ENCODE measurements at places on chromosomes 1 and 21.

DNA sequence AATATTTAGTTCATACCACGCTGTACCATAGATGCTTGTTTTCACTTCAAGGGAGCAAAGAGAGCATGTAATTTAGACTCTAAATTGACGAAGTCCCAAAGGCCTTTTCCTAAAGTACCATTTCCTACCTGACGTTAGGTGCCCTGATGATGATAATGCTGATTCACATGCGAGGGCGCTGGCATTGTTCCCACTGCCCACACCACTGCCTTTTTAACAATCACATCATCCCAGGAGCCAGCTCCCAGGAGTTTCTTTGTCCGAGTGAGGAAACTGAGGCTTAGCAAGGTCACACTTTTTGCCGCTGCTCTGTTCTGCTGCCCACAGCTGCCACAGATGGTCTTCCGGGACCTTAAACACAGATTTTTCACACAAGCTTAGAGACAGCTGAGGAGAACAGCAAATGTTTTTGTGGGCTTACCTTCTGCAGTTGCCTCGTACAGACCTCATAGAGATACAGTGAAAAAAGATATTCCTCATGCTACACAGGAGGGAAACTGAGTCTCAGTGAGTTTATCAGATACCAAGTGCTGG, 69.4 kb downstream of the EVA1C start:
- DNase-seq, result no peak

DNA sequence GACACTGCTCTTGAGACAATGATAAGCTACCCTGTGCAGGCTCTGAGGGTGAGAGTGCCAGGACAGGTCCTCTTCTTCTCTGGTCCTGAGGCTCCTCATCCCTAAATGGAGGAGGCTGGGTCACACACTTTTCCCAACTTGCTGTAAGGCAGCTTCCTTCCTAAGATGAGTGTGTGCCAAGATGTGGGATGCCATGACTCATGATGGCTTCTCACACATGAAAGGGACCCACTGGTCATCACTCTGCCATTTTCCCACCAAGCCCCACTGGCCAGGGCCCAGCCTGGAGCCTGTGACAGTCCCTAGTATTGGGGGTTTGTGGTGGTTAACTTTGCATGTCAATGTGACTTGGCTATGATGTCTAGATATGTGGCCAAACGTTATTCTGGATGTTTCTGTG, 54.4 kb downstream of the CNIH3 start:
- DNase-seq, result no peak

GRCh38 chr1:147822292-147822691, 61.9 kb upstream of the GJA5 start:
- no peak for DNase-seq

GRCh38 chr1:78760858-78761257, 111.2 kb downstream of the IFI44 start:
- no peak for DNase-seq

DNA sequence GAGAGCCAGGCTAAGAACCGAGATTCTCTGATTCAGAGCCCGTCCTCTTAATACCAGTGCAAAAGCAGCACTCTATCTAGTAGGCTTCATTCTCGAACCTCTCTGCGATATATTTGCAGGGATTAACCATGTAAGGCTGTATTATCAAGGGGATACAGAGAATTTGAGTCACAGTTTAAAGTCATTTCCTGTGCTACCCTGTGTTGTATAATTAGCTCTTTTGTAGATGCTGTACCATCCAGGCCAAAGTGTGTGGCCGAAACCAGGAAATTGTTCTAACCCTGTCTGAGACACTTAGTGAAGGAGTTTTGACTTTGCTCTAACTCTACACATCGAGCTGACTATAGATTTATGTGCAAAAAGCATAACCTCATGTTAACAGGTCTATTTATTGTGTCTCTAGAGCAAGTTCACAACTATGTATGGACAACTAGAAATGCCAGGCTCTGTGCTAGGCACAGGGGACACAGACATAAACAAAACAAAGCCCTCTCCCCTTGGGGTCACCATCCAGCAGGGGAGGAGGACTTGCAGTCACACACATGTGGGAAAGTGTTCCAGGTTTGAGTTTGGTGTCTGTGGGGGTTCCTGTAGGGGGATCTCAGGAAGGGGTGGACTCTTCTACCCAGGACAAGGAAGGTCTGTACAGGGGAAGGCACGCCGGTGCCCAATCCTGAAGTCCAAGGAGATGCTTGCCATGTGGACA, 182.2 kb downstream of the DHRS3 start:
- no peak for DNase-seq

DNA sequence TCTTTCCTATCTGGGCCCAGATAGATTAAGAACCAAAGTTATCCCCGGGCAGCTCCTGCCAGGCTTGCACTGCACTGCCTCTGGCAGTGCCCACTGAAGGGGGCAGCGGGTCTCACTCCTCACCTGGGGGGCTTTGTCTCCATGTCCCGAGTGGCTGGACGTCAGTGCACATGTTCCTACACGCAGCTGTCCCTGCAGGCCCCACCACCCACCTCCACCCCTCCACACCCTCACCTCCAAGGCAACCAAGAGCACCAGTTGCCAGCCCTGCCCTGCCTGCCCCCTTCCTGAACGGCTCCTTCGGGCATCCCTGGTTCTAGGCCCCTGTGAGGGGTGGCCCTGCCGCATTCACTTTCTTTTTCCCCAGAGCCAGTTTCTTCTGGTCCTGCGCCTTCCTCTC, 147.2 kb downstream of the PEX14 start:
- DNase-seq, result no peak

DNA sequence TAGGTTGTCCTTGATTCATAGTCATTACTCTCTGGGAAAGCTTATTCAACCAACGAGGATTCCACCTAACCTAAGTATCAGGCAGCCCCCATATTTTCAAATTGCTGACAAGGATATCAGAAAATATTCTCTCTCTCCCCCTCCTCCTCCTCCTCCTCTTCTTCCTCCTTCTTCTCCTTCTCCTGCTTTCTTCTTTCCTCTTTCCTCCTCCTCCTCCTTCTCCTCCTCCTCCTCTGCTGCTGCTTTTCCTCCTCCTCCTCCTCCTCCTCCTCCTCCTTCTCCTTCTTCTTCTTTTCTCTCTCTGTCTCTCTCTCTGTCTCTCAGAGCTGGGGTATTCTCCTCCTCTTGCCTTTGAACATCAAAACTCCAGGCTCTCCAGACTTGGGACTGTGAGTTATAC, 2.5 kb upstream of the IGSF9 start:
- DNase-seq, result no peak

GRCh38 chr1:160420881-160421842, 20.8 kb downstream of the VANGL2 start:
- no peak for DNase-seq

DNA sequence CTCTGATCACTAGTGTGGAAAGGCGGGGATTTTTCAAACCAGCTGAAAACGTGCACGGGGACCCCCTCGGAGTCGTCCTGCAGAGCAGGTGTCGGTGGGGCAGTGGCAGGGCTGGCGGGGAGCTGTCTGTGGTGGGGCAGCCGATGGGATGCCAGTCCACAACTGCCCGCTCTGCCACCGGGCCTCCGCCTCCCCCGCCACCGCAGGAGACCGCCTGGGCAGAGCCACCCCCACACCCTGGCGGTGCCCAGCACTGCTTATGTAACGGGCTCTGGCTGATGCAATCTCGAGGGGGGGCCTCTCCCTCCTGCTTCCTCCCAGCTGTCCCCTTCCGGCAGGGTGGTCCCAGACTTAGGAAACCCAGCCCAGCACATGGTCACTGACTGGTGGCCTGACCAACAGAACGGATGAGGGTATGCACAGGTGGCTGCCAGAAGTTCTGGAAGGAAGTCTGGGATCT, 9.3 kb downstream of the CHD5 start:
- DNase-seq, result no peak

DNA sequence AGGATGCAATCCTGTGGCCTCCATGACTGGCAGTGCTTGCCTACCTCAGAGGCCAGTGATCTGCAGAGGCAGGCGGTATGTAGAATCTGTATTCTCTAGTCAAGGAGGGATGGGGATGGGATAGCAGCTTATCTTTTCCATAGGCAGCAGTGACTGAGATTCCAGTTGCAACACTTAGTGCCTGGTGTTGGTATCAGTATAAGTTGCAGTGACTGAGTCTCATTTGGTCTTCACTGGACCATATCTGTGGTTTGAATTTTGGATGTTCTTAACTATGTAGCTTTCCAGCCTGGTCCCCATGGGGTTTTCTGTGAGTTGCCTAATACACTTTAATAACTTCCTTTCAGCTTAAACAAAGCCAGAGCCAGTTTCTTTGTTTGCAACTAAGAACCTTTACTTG, 16.5 kb downstream of the DYRK1A start:
- DNase-seq, result no peak

DNA sequence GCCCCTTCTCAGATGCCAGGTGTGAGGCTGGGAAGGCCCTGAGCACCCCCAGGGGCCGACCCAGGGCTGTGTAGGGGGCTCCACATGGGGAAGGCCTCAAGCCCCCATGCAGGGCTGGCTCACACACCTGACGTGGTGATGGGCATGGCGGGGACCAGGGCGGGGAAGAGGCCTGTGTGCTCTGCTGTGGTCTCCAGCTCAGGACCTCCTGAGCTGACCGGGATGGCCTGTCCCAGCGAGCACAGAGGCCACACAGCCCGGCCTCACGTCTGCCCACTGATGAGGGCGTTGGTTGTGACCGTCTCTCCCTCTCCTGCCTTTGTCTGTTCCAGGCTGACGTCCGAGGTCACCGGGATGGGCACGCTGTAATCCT, 40.2 kb upstream of the COL6A1 start:
- DNase-seq, result no peak

- no peak for DNase-seq
These were observed 561 bp downstream of the CD1E start for GRCh38 chr1:158354255-158354654.

GRCh38 chr1:241181971-241182370, 175.0 kb downstream of the RGS7 start:
- no peak for DNase-seq

DNA sequence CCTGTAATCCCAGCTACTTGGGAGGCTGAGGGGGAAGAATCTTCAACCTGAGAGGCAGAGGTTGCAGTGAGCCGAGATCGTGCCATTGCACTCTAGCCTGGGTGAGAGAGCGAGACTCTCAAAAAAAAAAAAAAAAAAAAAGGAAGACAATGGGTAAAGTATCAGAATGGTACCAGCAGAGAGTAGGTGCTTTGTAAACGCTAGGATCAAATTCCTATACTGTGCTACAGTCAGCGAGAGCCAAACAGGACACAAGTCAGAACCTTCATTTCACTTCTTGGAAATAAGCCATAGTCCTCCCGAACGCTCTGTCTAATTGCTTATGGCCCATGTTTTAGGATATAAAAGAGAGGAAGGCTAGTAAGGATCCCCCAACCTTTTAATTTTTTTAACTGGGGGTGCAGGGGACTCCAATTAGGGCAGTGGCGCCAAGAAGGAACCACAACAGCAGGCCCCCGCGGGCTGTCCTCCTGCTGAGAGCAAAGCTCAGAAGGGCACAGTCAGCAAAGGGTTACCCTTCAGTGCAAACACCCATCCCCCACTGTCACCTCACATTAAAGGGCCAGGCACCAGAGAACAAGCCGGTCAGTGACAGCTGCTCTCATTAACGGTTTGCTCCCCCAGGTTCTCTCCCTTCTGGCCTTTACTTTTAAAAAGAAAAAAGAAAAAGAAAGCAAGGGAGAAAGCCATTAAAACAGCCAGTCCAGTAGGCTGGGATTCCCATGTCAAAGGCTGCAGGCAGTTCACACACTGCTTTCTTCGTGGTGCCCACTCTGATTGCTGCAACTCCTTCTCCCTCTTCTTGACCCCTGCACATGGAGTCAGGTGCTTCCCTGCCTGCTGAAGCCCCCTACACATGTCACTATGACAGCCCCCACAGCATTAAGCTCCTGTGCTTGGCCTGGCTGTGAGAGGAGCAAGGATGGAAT, 69.4 kb downstream of the PLPP3 start:
- no peak for DNase-seq

DNA sequence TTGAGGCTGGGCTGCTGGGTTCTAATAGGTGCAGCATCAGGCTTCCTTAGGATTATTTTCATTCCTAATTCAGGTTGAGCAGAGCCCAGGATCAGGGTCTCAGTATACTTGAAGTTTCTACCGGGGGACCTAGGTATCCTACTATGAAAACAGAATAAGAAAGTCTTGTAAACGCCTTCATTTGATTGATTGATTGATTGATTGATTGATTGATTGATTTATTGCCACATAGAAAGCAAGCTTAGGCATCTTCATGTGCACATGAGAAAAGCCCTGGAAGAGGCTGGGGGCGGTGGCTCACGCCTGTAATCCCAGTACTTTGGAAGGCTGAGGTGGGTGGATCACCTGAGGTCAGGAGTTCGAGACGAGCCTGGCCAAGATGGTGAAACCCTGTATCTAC, 97.4 kb upstream of the BMP8A start:
- no peak for DNase-seq

DNA sequence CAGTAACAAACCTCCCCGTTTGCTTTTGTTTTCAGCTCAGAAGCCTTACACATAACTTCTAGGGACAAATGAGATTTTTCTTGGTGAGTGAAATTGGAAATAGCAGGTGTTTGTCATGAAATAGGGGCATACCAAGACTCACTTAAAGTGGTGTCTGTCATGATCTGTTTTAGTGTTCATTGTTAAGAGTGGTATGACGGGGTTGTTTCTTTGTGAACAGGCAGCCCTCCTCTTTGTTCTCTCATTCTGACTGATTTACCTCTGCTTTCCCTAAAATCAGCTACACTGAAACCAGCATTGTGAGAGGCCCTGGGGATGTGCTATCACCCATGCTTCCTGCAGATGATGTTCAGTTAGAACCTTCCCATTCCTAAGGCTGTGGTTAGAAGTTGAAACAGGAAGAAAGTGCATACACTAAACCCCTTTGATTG, 2.5 kb upstream of the ERO1B start:
- no peak for DNase-seq

DNA sequence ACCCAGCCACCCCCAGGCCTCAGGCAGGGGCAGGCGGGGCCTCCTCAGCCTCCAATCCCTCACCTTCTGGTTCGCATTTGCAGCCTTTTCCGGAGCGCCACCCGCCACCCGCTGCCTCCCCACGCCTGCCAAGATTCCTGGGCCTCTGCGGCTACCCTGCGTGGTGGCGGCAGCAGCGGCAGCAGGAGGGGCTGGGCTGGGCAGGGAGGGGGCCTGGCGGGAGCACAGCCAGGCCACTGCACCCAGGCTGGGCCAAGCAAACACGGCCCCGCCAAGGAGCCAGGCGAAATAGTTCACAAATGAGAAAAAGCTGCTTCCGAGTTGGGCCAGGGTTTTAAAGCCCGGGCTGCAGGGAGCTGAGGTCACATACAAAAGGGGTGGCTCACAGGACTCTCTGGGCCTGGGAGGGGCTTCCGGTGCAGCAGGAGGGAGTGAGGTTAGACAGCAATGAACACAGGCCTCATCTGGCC, 9.8 kb downstream of the COL8A2 start:
- DNase-seq, result no peak

DNA sequence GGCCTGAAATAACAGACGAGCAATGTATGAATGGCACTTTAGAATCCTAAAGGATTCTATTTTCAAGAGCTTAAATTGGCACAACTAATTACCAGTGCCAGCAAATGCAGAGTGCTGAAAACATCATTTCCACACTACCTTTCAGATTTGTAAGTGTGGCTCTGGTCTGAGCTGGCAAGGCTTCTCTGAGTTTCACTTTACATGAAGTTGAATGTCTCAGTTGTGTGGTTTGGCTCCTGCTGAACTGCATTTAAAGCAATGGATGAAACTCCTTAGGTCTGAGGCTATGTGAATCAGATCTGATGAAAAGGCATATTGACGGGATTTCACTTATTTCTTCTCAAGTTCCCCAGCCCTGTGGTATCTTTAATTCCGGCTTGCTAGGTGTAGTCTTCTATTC, 114.8 kb upstream of the PTGFR start:
- no peak for DNase-seq

Measured in activated CD8-positive, alpha-beta memory T cell treated with anti-CD3 and anti-CD28 coated beads, Interleukin-2, amount 50 U/mL, for 4 hours (primary cell).